ENCODE measurements at places on chromosomes 5 and 9. TPM values are rescaled to one million over a fixed set of nuclear protein-coding genes. Genes with fewer than 3 reads are reported as not detected.

The OXCT1 gene
- total RNA-seq: 29.4 TPM

The CBY3 gene
- 0.16 TPM for total RNA-seq

The TMEM215 gene
- total RNA-seq: not detected

The GABRG2 gene
- total RNA-seq: under 0.01 TPM

The TRAF1 gene
- 2.4 TPM for total RNA-seq

The RETREG1 gene
- total RNA-seq: not detected

The IFNK gene
- total RNA-seq: not detected

The ALG2 gene
- 30.3 TPM for total RNA-seq

The INSL6 gene
- not detected for total RNA-seq

The WNK2 gene
- under 0.01 TPM for total RNA-seq

The TMC1 gene
- total RNA-seq: under 0.01 TPM

The PDCD1LG2 gene
- 1.9 TPM for total RNA-seq

The RORB gene
- total RNA-seq: 2.0 TPM

The NIPAL4 gene
- total RNA-seq: not detected

The GRM6 gene
- under 0.01 TPM for total RNA-seq

The SPATA31D4 gene
- total RNA-seq: not detected

The CCL28 gene
- 1.4 TPM for total RNA-seq

The C9 gene
- total RNA-seq: 0.16 TPM

The SLC25A48 gene
- not detected for total RNA-seq

The TMEM171 gene
- 0.26 TPM for total RNA-seq

The HAPLN1 gene
- total RNA-seq: 0.77 TPM

The GAPT gene
- not detected for total RNA-seq

The OR1J2 gene
- total RNA-seq: not detected

The FBXW2 gene
- total RNA-seq: 22.2 TPM

The COL15A1 gene
- 1.1 TPM for total RNA-seq

The EGFLAM gene
- 0.16 TPM for total RNA-seq

The N4BP3 gene
- total RNA-seq: 1.8 TPM

The KIF12 gene
- total RNA-seq: not detected

The PCDHB12 gene
- total RNA-seq: 0.16 TPM

All from bronchial smooth muscle cell (primary cell).